Activated CD8-positive, alpha-beta memory T cell treated with anti-CD3 and anti-CD28 coated beads, Interleukin-2, amount 50 U/mL, for 4 hours (primary cell): ENCODE measurements at places on chromosomes 16 and 17.

- DNase-seq = no peak
Measured at GRCh38 chr16:58339452-58339981, 44.7 kb upstream of the PRSS54 start.

GRCh38 chr17:57292091-57292490 is 35.8 kb downstream of the MSI2 start:
- no peak for DNase-seq

- DNase-seq = no peak
Measured at GRCh38 chr16:86868070-86868469, 289.7 kb downstream of the FOXL1 start.

DNA sequence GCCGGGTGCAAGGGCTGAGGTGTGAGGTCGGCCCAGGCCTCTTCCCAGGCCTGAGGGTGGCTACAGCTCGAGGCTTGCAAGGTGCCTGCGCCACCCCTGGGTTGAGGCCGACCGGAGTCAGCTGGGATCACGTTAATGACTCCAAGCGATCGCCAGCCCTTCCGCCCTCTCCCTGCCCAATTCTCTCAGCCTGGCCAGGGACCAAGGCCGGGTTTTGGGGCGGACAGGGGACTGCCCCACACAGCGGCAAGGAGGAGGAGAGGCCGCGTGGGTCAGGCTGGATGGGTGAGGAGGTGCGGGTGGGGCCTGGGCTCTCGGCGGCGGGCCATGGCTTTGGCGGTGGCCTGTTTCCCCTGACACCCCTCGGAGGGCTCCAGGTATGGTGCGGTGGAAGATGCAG is 3.2 kb upstream of the WDR24 start:
- DNase-seq = no peak

GRCh38 chr17:73650140-73650539 is 5.9 kb upstream of the SDK2 start:
- no peak for DNase-seq

GRCh38 chr17:74532115-74532514 is 840 bp upstream of the CD300LB start:
- peak; percentile 9 for DNase-seq

DNA sequence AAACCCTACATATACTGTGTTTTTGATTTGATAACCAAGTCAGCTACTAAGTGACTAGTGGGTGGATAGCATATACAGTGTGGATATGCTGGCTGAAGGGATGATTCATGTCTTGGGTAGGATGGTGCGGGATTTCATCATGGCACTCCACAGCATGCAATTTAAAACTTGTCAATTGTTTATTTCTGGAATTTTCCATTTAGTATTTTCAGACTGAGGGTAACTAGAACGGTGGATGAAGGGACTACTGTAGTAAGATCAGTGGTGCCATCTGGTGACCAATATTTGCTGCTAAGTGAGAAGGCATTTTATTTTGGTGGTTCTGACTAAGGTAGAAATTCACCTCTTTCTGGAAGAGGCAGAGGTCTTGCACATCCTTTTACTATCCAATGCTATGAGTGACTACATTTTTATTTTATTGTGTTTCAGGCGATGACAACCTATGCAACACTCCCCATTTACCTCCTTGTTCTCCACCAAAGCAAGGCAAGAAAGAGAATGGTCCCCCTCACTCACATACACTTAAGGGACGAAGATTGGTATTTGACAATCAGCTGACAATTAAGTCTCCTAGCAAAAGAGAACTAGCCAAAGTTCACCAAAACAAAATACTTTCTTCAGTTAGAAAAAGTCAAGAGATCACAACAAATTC is 3.1 kb downstream of the CDC6 start:
- no peak for DNase-seq

DNA sequence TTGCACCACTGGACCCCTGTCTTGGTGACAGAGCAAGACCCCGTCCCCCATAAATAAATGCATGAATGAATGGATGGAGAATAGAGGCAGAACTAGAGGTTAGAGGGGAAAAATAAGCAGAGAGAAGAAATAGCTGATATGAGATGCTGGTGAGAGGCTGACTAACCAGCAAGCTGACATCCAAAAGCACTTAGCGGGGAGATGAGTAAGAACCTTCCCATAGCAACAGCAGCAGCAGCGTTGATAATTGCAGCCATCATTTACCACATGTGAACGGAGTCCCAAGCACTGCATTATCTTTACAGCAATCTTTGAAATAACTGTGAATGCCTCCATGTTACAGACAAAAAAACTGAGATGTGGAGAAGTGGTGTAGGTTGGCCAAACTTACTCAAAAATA is 777.3 kb upstream of the EEF2KMT start:
- DNase-seq = no peak

- no peak for DNase-seq
Measured at GRCh38 chr16:1900452-1900774, 17.8 kb downstream of the HS3ST6 start.

DNA sequence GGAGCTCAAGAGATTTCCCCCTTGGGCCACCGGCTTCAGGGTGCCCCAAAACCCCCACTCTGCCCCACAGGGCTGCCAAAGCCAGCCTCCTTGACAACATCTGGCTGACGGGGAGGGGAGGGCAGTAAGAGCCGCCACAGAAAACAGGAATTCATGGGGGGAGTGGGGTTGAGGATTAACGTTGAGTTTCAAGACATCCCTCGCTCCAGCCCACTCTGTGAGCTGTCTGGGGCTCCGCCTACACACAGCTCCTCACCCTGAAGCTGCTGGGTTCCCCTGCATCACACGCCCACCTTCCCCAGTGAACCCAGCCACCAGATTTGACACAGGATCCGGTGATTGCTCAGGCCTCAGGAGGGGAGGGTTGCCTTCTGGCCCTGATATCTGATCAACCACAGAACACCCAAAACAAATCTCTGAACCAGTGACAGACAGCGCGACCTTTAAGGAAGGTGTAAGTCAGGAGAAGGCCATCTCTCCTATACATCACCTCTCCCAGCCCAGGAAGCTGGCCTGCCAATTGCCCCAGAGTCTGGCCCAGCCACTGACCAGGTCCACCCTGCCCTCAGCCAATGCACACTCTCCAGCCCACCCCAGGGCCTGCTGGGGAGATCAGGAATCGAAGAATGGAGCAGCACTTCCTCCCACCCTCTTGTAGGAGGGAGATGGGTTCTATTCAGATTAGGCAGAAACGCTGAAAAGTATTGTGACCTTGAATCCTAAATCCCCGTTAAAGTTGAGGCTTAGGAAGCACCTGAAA is 132.1 kb downstream of the CLEC16A start:
- DNase-seq = peak; percentile 69
